ENCODE measurements at places on chromosomes 2 and 18. TPM values are rescaled to one million over a fixed set of nuclear protein-coding genes. Genes with fewer than 3 reads are reported as not detected.

The SCTR gene
- total RNA-seq: not detected

The GRP gene
- total RNA-seq: 2.4 TPM

The DQX1 gene
- 0.55 TPM for total RNA-seq

The UBXN2A gene
- 32.9 TPM for total RNA-seq

The NEU4 gene
- total RNA-seq: 0.66 TPM

The SPHKAP gene
- total RNA-seq: 8.7 TPM

Data from camera-type eye (tissue), 1 donor.